Sigmoid colon (tissue), 7 donors: ENCODE measurements at places on chromosomes 5 and 9. TPM values are rescaled to one million over a fixed set of nuclear protein-coding genes. Genes with fewer than 3 reads are reported as not detected.
A peak's percentile ranks its signal among the peaks of the same experiment; 100 is the strongest.

Gene FRRS1L
- total RNA-seq: 3.3 TPM

GRCh38 chr5:54390015-54390414 lies 65.5 kb upstream of the HSPB3 start:
- no peak overlapping the region for H3K27ac ChIP-seq
- H3K4me3 ChIP-seq: no peak overlapping the region
- H3K27me3 ChIP-seq: no peaks in the 10 kb centered on the region
- no peak for DNase-seq

- no peak overlapping the region for H3K27ac ChIP-seq
- no peak for DNase-seq
- H3K4me1 ChIP-seq: peaks cover 3% of the 10 kb centered on the region
- H3K4me3 ChIP-seq: no peak overlapping the region
- H3K36me3 ChIP-seq: no peaks in the 10 kb centered on the region
- H3K27me3 ChIP-seq: no peaks in the 10 kb centered on the region
Observed at GRCh38 chr5:111950660-111951059, 193.7 kb upstream of the NREP start.

- no peak for DNase-seq
- no peaks in the 10 kb centered on the region for H3K36me3 ChIP-seq
- H3K4me1 ChIP-seq: no peaks in the 10 kb centered on the region
- no peak overlapping the region for H3K4me3 ChIP-seq
- no peak overlapping the region for H3K27ac ChIP-seq
- no peaks in the 10 kb centered on the region for H3K27me3 ChIP-seq
Observed at GRCh38 chr5:5039918-5040317, 100.2 kb upstream of the ADAMTS16 start.

- H3K4me3 ChIP-seq: no peak overlapping the region
- H3K27ac ChIP-seq: no peak overlapping the region
- H3K4me1 ChIP-seq: no peaks in the 10 kb centered on the region
Observed at GRCh38 chr5:72991394-72991793, 35.6 kb downstream of the FCHO2 start.

Gene SHISAL2B
- not detected for total RNA-seq

DNA sequence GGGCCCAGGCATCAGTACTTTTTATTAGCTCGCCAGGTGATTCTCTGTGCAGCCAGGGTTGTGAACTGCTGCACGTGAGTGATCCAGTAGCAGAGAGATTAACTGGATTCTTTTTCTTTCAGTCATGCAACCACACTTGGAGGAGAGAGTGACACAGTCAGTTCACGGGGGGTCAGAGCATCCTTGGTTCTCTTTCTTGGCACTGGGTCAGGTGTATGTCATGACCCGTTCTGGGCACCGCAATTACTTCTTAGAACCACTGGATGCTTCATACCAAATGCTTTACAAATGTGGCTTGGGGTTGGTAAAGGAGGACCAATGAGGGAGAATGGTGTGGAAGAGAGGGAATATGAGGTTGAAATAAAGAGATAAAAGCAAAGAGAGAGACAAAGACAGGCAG lies 368.7 kb downstream of the MLLT3 start:
- H3K27ac ChIP-seq: no peak overlapping the region
- no peaks in the 10 kb centered on the region for H3K4me1 ChIP-seq
- no peaks in the 10 kb centered on the region for H3K36me3 ChIP-seq
- no peak for DNase-seq
- no peaks in the 10 kb centered on the region for H3K27me3 ChIP-seq
- H3K4me3 ChIP-seq: no peak overlapping the region

Gene TLR4
- total RNA-seq: 15.6 TPM

GRCh38 chr5:181053488-181054121 lies 13.5 kb downstream of the BTNL9 start:
- no peak overlapping the region for H3K27ac ChIP-seq
- DNase-seq: no peak
- peak overlapping the region; percentile 26 for H3K4me3 ChIP-seq
- peaks cover 25% of the 10 kb centered on the region for H3K27me3 ChIP-seq

DNA sequence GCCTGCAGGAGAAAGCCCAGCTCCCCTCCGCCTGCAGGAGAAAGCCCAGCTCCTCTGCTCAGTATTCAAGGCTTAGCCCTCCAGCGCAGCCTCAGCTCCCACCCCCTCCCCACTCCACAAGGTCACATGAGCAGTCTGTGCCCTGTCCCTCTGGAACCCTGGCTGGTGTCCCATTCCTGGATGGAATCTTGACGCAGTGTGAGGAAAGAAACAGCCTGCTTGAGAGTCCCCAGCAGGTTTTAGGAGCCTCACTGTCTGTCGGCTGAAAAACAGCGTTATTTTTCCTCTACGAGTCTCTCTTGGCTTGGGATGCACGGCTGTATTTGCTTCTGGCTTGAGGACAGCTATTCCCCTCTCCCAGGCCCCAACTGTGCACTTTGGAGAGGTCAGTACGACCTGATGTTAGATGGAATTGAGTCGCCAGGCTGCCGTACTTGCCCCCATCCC lies 210.1 kb upstream of the TRIM32 start:
- H3K36me3 ChIP-seq: no peaks in the 10 kb centered on the region
- no peaks in the 10 kb centered on the region for H3K27me3 ChIP-seq
- DNase-seq: peak; percentile 76

DNA sequence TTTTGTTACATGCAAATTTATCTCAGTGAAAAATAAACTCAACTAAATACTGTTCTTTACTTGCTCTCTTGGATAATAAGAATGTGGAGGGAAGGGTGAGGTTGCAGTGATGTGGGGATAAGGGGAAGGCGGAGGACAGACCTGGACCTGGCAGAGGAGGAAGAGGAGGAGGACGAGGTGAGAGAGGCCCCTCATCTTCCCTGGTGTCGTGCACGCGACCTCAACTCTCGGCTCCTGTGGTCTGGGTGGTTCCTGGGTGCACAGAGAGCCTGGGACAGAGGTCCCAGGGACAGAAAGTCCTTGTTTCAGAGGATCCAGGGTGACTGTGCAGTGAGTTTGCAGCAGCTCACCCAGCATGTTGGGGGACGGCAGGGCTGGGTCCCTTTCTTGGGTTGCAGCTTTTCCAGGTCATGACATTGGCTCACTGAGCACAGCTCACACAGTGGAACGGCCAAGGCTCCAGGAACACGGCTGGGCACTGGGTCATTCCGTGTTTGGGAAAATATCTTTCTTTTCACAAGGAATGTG lies 37.7 kb upstream of the LPCAT1 start:
- H3K27me3 ChIP-seq: no peaks in the 10 kb centered on the region
- H3K27ac ChIP-seq: no peak overlapping the region
- H3K36me3 ChIP-seq: no peaks in the 10 kb centered on the region
- H3K4me3 ChIP-seq: no peak overlapping the region

DNA sequence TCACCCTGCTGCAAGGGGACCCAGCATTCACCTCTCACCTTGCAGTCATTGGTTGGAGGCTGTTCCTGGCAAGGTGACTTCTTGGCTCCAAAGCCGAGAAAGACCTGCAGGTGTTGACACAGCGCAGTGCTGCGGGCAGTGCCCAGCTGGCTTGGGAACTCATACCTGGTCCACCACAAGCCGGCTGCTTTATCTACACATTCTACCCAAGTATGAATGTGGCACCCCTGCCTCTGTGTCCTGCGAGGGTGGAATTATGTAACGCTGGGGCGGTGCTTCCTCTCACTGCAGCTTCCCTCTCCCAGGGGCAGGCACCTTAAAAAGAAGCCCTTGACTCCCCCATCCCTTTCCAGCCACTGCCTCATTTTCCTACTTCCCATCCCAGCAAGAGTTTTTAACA lies 2.5 kb upstream of the ZMYND19 start:
- DNase-seq: no peak
- H3K36me3 ChIP-seq: peaks cover under 1% of the 10 kb centered on the region
- H3K4me1 ChIP-seq: peaks cover 20% of the 10 kb centered on the region
- no peak overlapping the region for H3K27ac ChIP-seq

- no peaks in the 10 kb centered on the region for H3K4me1 ChIP-seq
- no peak overlapping the region for H3K4me3 ChIP-seq
- no peaks in the 10 kb centered on the region for H3K36me3 ChIP-seq
- no peak for DNase-seq
Observed at GRCh38 chr9:134892221-134892620, 11.6 kb downstream of the FCN2 start.

GRCh38 chr9:27090711-27091110 lies 18.3 kb upstream of the TEK start:
- no peaks in the 10 kb centered on the region for H3K4me1 ChIP-seq
- no peaks in the 10 kb centered on the region for H3K27me3 ChIP-seq
- no peak overlapping the region for H3K27ac ChIP-seq
- no peak overlapping the region for H3K4me3 ChIP-seq

Gene MCIDAS
- total RNA-seq: not detected

Gene SLC6A18
- not detected for total RNA-seq

- H3K27ac ChIP-seq: peak overlapping the region; percentile 35
- no peaks in the 10 kb centered on the region for H3K27me3 ChIP-seq
- no peak for DNase-seq
Observed at GRCh38 chr5:31935496-31936369, 238.4 kb downstream of the GOLPH3 start.

Gene TMEM171
- not detected for total RNA-seq

DNA sequence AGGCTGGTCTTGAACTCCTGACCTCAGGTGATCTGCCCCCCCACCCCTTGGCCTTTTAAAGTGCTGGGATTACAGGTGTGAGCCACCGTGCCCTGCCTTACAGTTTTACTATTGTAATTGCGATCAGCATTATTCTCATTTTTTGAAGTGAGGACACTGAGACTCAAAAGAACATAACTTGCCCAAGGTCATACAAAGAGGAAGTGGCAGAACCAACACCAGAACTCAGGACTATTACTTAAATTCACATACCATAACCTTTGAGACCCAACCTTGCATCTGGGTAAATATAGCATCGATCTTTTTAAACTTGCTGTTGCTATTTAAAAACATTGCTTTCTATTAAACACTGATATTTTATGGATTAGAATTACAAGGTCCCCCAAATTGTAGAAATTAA lies 54.2 kb downstream of the FOXI1 start:
- no peaks in the 10 kb centered on the region for H3K36me3 ChIP-seq
- no peaks in the 10 kb centered on the region for H3K4me1 ChIP-seq
- H3K27me3 ChIP-seq: no peaks in the 10 kb centered on the region

Gene RNF183
- not detected for total RNA-seq

Gene CA9
- 0.71 TPM for total RNA-seq

DNA sequence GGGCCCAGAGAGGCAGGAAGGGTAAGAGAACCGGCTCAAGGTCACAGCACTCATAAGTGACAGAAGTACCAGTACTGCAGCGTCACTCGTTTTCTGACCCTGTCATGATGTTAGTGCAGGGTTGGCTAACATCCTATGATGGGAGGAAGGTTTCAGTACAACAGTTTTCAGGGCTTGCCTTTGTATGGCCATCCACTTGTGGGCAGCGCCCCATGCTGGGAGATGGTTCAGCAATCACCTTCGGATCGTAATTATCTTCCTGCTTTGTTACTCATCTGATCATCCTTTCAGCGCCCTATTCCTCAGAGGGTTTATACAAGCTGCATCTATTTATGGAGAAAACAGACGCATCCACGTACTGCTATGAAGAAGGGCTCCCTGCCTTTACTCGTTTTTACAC lies 2.4 kb downstream of the MAP1B start:
- H3K27ac ChIP-seq: peak overlapping the region; percentile 19
- H3K36me3 ChIP-seq: no peaks in the 10 kb centered on the region
- H3K27me3 ChIP-seq: no peaks in the 10 kb centered on the region
- DNase-seq: no peak
- H3K4me3 ChIP-seq: peak overlapping the region; percentile 76
- peaks cover 32% of the 10 kb centered on the region for H3K4me1 ChIP-seq

Gene PCDHA10
- 0.71 TPM for total RNA-seq

DNA sequence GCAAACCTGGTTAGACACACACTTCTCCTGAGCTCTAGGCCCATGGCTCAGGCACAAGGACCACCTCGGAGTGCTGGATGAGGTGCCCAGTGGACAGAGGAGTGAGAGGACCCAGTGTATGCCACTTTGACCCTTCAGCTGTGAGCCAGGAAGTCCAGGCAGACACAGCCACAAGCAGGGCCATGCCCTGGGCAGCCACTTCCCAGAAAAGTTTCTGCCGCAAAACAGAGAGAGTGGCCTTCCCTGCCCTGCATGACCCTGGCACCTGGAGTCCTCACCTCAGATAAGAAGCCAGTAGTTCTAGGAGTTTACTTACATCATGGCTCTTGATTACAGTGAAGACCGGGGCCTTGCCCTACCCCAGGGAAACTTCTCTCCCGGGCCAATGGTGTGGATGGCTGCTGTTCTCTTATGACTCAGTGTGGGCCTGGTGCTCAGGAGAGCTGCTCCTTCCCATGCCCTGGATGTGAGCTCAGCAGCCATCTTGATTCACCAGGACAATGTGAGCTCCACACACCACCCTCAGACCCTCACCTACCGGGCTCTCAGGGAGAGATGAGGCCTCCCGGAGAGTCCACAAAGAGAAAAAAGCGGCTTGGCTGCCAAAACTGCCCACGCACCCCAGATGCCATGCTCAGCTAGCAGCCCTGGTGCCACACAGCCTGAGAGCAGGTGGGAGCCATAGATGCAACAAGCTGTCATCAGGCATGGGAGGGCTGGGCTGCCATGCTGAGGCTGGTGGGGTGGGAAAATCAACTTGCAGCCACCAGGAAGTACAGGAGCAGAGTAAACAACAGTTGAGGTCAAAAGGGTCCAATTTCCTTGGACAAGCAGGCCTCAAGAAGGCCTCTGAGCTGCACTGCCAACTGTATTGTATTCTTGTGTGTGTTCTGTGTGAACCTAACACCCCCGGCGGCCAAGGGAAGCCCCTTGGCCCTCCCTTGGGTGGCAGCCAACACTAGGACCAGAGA lies 11.7 kb upstream of the IRF1 start:
- peak overlapping the region; percentile 100 for H3K27ac ChIP-seq
- peaks cover 38% of the 10 kb centered on the region for H3K4me1 ChIP-seq
- no peaks in the 10 kb centered on the region for H3K27me3 ChIP-seq
- no peak for DNase-seq

DNA sequence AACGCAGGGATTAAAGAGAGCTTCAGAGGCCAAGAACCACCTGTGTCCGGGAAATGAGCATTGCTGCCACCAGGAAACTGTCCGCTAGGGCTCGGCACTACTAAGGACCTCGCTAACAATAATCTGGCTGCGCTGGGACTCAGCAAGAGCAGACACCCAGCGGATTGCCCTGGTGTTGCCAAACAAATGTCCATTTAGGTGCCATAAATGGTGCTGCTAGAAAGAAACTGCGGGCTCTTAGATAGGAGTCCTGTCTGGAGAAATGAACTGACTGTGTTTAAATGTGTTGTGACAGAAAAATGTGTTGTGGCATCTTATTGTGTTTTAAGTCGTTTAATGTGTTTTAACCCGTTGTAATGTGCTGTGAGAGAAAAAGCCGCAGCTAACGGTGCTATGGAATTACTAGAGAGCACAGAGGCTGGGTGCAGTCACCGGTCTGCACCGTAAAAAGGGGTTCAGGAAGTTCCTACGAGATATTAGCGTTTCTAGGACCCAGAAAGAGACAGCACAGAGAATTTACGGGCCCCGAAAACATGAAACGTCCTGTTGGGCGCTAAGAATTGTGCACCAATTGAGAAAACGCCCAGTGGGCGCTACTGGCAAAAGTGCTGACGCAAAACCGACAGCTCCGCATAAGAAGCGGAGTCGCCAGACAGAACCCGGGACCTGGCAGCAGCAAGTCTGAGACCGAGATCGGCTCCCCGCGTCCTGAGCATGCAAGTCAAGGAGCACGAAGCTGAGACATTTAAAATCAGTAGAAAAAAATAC lies 90.6 kb downstream of the ANXA2R start:
- no peaks in the 10 kb centered on the region for H3K36me3 ChIP-seq
- H3K27me3 ChIP-seq: peaks cover 100% of the 10 kb centered on the region
- no peaks in the 10 kb centered on the region for H3K4me1 ChIP-seq
- H3K4me3 ChIP-seq: no peak overlapping the region

GRCh38 chr5:123134653-123135181 lies 45.7 kb downstream of the PRDM6 start:
- H3K36me3 ChIP-seq: no peaks in the 10 kb centered on the region
- H3K4me3 ChIP-seq: no peak overlapping the region
- DNase-seq: no peak
- H3K4me1 ChIP-seq: peaks cover 16% of the 10 kb centered on the region
- no peaks in the 10 kb centered on the region for H3K27me3 ChIP-seq
